Activated T-cell treated with anti-CD3 and anti-CD28 coated beads for 4 hours (primary cell): ENCODE measurements at places on chromosomes 5 and 9.

GRCh38 chr9:129489838-129490582 lies 130.9 kb downstream of the C9orf50 start:
- peak; percentile 59 for DNase-seq

GRCh38 chr5:170439223-170439943 lies 50.2 kb upstream of the KCNMB1 start:
- DNase-seq, result no peak

- DNase-seq, result no peak
These were observed 24.7 kb upstream of the NUDT12 start for GRCh38 chr5:103587185-103587748.

GRCh38 chr5:116699332-116699731 lies 124.7 kb upstream of the SEMA6A start:
- no peak for DNase-seq

DNA sequence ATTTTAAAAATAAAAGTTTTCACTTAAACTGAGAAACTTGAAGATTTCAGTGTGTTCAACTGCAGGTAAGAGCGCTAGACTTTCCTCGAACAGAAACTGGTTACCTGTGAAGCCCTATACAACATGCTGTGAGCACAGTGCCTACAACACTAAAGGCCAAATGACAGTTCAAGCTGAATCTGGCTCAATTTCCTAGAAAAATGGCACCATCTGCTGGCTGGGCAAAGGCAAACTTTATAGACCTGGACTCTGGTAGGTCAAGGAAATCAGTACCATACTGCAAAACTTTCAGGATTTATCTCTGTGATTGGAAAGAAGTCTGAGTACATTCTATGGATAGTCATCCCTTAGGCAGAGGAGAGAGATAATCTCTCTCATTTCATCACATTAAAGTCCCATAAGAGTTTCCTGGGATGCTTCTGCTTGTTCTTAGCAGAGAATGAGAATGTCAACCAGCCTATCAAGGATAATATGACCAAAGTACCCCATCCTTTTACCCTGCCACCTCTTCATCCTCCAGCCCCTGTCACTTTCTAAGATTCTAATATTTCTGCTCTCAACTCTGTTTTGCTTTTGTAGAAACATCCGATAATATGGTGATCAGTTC lies 31.8 kb upstream of the FOXB2 start:
- no peak for DNase-seq

GRCh38 chr9:71637375-71637774 lies 130.9 kb downstream of the CEMIP2 start:
- DNase-seq, result no peak

DNA sequence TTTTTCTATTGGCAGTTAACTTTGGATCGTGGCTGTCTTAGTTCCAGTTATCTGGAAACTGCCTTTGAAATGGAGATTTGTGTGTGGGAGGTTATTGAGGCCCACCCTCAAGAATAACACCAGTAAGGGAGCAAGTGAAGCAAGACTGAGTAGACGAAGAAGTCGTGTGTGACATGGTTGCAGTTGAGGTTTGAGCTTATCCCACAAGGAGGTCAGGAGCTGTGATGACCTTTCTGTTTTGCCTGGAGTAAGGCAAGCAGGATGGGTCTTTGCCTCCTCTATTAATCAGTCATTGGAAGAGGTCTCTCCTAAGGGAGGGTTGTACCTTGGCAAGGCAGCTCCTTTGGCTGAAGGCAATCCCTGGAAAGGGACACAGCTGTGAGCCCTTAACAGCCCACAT lies 49.6 kb upstream of the CTXN3 start:
- no peak for DNase-seq

DNA sequence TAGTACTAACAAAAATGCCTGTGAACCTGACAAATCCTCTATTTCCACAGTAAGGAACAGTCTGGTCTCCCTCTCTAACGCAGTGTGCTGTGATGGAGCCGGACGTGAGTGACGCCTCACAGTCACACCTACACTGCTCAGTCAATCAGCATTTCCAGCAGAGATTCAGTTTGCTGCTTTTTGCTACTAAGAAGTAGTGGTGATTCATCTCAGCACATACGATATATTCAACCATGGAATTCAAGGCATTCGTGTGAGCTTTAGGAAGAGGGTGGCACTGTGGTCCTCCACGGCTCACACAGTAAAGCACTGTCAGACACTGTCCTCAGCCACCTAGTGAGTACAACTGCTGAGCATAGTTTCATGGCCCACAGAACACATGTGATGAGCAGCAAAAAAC lies 70.9 kb downstream of the SETX start:
- no peak for DNase-seq

- DNase-seq, result no peak
These were observed 372.9 kb downstream of the OSTF1 start for GRCh38 chr9:75461183-75461582.

DNA sequence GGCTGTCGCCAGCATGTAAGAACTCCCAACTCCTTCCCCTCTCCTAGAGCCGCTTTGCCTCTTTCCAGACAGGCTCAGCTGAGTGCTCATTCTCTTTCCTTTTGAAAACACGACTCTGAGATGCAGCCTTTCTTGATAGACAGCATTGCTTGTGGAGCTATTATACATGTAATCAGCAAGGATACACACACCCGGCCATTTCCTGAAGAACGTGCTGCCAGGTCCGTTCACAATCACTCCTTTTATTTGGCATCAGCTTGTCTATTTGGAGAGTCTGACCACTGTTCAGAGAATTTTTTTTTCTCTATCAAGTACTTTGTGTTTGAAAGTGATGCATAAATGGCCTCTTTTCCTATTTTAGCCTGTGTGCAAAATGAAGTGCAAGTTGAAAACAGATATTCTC lies 328.7 kb downstream of the MARCHF11 start:
- no peak for DNase-seq

- no peak for DNase-seq
These were observed 113.0 kb upstream of the KIF2A start for GRCh38 chr5:62192958-62193357.

DNA sequence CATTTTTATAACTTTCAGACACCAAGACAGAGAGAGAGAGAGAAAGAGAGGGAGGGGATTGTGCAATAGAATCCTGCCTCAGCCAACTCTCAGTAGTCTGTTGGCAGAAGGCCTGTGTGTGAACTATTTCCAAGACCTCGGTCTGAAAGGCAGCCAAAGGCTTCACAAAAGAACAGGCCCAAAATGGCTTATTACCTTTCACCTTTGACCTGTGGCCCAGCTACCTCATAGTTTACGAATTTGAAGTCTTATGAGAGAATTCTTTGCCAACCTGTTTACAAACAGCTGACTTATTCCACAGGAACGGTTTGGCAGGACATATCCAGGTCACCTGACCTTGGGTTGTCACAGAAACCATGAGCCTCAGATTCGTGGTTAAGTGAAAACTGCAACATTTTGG lies 48.6 kb downstream of the NR2F1-AS1 start:
- no peak for DNase-seq

DNA sequence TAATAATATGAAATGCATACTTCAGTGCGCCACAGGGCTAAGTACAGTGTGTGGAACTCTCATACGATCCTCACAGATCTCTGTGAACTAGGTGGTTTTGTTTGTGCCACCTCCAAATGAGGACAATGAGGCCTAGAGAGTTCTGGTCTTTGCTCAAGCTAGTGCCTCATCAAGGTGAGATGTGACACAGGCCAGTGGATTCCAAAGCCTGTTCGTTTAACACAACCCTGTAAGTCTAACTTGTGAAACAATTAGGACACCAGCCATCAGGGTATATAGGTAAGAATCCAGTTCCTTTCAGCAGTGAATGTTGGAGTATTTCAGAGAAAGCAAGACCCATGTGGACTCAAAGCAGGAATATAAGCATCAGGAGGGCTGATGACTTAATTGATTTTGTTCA lies 130.7 kb upstream of the GAS1 start:
- DNase-seq, result no peak

DNA sequence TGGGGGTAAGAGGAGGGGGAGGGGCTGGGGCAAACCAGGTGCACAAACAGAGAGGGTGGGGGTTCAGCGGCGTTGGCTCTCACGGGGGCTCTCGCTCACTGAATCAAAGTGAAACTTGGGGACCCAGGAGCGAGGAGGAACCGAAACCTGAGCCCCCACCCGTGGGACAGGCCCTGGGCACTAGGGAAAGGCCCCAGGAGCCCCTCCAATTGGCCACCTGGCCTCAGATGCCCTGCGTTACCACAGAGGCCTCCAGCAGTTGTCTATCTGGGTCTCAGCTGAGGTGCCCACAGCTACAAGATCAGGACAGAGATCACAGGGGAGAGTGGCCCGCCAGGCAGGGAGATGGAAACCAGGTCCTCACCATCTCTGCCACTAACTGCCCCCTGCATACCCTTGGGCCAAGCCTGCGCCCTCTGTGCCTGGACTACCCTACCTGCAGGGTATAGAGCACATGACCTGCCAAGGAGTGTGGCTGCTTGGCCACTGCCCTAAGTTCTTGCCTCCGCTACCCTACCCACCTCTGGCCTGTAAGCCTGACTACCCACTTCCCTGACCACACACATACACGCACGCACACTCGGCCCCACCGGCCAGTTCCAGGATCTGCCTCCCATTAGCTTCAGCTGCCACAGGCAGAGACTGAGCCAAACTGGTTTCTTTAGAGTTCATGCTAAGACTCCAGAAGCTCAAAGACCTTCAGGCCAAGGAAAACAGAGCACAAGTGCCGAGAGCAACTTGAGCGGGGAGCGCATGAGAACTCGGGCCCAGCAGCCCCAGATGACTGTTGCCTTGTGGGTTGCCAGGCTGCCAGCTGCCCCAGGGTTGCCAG lies 39.9 kb downstream of the PAX5 start:
- no peak for DNase-seq

GRCh38 chr9:89421595-89421994 lies 76.3 kb downstream of the SEMA4D start:
- DNase-seq, result peak; percentile 64

DNA sequence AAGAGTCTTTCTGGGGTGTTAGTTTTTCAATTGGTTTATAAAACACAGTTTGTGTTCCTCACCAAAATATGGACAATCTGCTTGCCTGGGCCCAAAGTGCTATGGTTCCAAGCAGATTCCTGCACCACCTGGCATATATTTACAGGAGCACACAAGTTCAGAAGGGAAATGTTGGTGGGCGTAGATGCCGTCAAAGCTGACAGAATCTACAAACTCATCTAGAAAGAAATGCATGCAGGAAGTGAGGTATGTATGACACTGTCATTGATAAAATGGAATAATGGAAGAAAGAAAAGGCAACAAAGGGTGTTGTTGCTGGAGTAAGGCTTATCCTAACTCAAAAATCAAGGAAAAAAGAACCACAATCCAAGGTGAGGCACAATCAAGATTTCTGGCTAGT lies 225.8 kb downstream of the MLLT3 start:
- no peak for DNase-seq

DNA sequence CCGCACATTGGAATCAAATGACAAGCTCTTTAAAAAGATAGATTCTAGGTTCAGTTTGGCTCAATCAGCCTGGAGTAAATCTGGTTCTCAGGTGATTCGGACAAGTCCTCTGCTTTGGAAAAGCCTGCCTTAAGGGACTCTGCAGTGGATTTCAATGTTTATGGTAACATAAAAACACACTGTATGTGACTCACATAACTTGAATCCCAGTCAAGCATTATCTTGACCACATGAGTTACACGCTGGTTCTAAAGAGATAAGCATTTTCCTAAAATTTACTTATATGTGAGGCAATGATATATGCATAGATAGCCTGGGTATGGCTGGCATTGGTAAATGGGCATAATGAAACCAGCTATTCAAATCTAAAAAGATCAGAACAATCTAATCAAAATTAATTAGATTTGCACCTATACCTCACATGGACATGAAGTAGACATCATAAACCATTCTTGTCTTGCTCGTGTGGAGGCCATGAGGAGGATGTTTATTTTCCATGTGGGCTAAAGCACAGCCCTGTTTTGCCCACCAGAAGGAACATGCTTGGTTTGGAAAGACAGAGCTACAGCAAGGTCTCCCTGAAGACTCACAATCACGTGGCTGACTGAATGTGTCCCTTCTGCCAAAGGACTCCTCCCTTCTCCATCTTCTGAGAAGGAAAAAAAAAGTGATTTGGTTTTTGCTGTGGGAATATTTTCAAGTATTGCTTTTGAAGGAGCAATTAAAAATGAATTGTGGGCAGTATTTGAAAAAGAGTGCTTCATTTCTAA lies 351.7 kb downstream of the DIRAS2 start:
- no peak for DNase-seq

GRCh38 chr9:35679091-35679490 lies 5.4 kb downstream of the CA9 start:
- no peak for DNase-seq

DNA sequence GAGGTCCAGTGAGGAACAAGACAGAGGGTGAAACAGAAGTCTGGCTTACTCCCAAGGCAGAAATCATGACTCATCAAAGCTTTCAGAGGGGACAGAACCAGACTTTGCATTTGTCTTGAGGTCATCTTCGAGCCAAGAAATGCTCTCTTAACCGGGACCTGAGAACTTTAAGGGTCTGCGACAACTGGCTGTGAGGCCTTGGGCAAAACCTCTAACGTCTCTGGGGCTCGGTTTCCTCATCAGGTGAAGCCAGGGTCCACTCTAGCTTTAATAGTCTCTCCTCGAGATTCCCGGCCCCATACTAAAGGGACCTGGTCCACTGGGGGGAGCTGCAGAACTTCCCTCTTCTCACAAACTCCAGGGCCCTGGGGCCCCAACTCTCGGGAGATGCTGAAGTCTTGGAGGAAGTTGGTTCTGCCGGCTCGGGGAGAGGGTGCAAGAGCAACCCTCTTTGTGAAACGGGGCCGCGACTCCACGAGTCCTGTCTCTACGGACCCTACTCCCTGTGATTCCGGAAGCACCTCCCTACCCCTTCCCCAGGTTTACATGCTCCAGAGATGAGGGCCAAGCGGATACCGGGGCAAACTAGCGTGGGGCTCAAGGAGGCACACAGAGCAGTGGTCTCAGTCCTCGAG lies 2.6 kb downstream of the GLIS3 start:
- DNase-seq, result peak; percentile 1

DNA sequence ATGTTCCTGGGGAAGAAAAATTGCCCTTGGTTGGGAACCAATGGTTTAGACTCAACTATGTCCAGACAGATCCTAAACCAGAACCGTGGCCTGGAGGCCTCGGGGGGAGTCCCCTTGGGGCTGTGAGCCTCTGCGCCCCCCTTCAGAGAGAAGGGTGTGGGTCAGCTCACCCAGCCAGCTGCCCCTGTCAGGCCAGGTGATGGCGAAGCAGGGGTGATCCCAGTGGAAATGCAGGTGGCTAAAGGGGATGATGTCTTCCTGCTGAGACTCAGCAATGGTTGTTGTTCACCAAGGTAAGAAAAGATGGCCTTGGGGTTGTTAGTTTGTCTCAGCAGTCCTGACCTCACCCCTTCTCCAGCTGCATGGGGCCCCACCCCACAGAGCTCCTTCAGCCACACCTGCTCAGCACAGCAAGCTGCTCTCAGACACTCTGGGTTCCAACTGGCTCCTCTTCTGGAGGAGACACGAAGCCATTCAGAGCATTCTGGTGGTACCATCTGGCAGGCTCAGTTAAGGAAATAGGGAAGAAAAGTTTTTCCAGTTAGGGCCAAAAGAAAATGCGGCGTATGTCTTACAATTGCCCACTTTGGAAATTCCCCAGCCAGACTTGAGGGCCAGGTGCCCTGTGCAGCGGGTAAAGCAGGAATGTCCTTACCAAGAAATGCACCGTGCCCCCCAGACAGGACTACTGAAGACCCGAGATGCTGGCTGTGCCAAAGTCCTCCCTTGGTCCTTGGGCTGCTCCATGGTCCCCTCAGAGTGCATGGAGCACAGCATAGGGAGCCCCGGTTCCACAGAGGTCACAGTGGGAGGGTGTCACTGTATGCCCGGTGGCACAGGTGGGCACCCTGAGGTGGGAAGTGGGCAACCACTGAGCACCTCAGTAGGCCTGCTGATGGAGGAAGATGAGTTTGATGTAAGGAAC lies 90.2 kb downstream of the NSUN2 start:
- DNase-seq, result no peak
